Activated CD4-positive, alpha-beta T cell treated with anti-CD3 and anti-CD28 coated beads, Interleukin-2, amount 50 U/mL, for 1 hour (primary cell): ENCODE measurements at places on chromosomes 2 and 18.

- DNase-seq: no peak
Observed at GRCh38 chr2:9344434-9344833, 78.9 kb downstream of the ITGB1BP1 start.

GRCh38 chr2:135762530-135762929 is 20.9 kb downstream of the UBXN4 start:
- no peak for DNase-seq

DNA sequence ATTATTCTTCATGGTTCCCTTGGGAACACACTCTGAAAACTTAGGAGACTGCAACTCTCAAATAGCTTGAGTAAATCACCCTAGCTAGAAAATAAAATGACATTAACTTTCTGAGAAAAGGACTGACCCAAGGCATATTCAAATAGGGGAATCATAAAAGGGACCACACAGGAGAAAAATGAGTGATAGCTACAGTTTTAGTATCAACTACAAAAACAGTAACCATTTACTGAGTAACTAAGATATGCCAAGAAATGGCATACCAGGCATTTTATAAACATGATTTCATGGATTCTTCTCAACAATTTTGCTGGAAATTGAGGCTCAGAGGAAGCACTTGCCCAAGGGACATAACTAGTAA is 84.5 kb downstream of the AFF3 start:
- no peak for DNase-seq

- DNase-seq: no peak
Observed at GRCh38 chr2:174614261-174614660, 16.7 kb upstream of the WIPF1 start.

GRCh38 chr2:28895189-28895893 is 874 bp downstream of the WDR43 start:
- peak; percentile 24 for DNase-seq

DNA sequence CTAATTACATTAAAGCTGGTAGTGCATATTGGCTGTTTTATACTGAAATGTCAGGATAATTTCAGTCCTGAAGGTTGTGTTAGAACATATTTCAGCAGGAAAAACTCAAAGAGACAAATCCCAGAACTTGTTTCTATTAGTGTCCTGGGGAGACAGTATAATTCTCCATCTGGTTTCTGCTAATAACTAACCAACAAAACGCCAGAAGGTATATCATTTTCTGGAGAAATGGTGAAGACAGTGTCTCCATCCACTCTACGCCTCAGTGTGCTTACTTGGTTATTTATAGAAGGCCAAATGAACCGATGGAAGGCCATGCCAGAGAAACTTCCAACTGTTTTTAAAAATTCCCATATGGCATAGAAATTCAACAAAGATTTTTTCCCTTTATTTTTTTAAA is 41.6 kb downstream of the GCA start:
- no peak for DNase-seq

- DNase-seq: no peak
Observed at GRCh38 chr2:10422732-10423399, 25.3 kb downstream of the ODC1 start.

DNA sequence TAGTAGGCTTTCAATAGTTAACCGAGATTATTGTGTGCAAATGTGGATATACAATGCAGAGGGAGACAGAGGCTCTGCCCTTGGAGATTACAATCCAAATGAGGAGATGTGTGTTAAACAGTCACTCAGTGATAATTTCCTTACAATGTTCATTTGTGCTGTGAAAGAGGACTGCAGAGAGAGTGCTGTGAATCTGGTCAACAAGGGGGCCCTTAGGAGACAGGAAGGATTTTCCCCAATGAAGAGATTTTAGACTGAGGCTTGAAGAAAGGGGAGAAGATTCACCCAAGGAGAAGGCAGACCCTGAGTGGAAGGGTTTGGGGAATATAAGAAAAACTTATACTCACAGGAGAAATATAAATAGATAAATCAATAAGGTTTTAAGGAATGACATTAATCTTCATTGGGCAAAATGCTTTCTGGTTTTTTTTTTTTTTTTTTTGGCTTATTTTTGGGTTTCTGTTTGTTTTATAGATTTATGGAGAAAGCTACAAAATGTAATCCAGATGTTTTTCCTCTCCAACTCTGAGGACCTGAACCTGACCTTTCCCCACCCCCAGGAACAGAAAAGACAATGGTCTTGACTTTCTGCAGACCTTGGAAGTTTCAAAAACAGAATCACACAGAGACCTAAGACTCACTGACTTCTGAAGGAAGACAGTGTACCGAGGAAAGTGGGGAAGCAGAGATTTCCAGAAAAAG is 151.3 kb upstream of the SERPINE2 start:
- DNase-seq: no peak

- DNase-seq: no peak
Observed at GRCh38 chr18:48460929-48461583, 51.9 kb upstream of the ZBTB7C start.

GRCh38 chr2:204329016-204329415 is 216.3 kb upstream of the PARD3B start:
- no peak for DNase-seq

- no peak for DNase-seq
Observed at GRCh38 chr2:216884347-216884746, 24.5 kb upstream of the TNP1 start.

- no peak for DNase-seq
Observed at GRCh38 chr2:42060028-42060427, 12.2 kb downstream of the PKDCC start.

DNA sequence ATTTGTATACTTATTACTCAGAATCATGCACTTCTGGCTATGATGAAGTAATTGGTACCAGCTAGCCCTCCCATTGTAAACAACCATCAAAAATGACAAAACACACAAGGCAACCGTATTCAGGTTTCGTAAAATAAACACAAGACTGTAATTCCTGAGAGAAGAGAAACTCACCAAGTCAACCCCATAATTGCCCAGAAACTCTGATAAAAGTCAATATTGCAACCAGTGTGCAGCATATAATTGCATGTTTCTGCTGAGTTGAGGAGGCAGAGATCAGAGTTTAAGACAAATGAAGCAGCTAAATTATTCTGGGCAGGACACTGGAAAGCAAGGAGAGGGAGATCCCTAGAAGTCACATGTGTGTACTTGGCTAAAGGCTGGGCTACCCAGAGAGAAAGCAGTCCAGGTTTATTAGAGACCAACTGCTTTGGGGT is 90.3 kb downstream of the ROCK2 start:
- DNase-seq: no peak

DNA sequence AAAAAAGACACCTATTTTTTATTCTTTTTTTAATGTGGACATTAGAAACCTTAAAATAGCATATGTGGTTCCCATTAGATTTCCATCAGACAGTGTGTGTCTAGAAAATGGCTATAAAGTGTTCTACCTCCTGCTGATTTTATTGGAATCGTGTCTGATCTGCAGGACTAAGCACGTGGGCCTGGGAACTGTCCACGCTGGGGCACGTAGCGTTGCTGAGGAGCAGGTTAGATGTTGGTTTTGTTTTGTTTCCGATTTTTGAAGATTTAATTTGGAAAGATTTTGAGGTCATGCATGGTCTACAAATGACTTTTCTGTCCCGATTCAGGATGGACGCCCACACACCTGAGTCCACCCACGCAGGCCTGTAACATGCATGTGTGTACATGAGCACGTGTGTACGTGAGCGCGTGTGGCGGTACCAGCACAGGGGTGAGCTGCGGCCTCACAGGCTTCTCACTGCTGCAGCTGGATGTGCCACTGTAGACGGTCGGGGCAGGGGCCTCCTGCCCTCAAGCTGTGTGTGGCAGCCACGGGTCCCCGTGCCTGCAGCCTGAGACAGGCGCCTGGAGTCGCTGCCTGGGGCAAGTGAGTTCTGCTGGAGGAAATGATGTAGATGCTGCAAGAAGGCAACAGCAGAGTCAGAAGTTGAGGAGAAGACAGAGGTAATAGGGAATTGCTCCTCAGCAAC is 99.7 kb upstream of the CTDP1 start:
- DNase-seq: no peak

- no peak for DNase-seq
Observed at GRCh38 chr2:147659051-147659450, 185.8 kb upstream of the ACVR2A start.

GRCh38 chr18:2654928-2655177 is 673 bp upstream of the SMCHD1 start:
- DNase-seq: peak; percentile 80

DNA sequence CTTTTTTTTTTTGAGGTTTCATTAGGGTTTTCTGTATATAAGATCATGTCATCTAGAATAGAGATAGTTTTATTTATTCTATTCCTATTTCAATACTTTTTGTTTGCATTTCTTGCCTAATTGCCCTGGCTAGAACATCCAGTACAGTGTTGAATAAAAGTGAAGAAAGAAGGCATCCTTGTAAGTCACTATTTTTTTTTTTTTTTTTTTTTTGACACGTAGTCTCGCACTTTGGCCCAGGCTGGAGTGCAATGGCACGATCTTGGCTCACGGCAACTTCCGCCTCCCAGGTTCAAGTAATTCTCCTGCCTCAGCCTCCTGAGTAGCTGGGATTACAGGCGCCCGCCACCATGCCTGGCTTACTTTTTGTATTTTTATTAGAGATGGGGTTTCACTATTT is 27.8 kb upstream of the RANBP2 start:
- DNase-seq: no peak

DNA sequence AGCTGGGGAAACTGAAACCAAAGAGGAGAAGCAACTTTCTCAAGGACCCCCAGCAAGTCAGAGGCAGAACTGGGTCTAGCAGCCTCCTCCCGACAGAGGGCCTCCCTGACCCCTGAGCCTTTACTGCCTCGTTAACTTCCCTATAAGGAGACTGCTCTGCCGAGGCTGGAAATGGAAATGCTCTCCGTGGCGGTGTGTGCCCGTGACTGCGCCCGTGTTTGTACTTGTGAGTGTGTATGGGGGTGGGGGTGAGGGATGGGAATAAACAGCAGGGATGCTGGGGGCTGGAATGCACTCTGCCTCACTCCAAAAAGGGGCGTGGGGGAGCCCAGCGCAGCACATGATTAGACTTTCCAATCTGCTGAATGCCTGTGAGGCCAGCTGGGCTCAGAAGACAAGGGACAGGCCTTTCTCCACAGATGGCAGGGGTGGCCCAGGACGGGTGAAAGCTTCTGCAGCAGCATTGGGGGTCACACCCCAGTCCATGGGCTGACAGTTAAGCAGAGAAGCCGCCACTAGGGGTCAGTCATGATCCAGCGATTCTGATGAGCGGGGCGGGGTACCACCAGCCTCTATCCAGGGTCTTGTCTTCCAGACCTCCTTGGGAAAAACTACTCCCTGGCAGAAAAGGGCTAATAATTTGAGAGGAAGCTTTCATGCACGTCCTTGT is 26.8 kb downstream of the MPHOSPH10 start:
- peak; percentile 60 for DNase-seq

GRCh38 chr18:49041435-49042245 is 90.9 kb upstream of the SMAD7 start:
- DNase-seq: peak; percentile 62
